HepG2 (cell line): ENCODE measurements at places on chromosomes 13 and 19. TPM values are rescaled to one million over a fixed set of nuclear protein-coding genes. Genes with fewer than 3 reads are reported as not detected.

DNA sequence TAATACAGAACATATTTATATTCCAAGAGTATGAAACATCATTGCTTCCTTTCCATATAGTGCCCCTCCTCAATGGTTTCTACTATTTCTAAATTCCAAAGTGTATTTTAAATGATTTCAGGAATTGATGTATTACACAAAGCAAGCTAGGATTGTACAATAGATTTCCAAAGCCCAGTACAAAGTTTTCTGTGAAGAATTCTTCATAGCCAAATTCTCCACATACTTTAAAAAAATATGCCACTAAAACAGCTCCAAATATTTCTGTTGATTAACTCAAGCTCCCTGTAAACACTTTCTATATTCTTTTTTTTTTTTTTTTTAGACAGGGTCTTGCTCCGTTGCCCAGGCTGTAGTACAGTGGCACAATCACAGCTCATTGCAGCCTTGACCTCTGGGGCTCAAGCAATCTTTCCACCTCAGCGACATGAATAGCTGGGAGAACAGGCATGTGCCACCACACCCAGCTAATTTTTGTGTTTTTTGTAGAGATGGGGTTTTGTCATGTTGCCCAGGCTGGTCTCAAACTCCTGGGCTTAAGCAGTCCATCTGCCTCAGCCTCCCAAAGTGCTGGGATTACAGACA, 50.6 kb downstream of the ELF1 start:
- no peak for DNase-seq

- DNase-seq: no peak
Measured at GRCh38 chr19:34237939-34238338, 16.4 kb upstream of the GARRE1 start.

HSD17B14 gene
- total RNA-seq: 0.53 and 0.58 TPM in 2 replicates

DNA sequence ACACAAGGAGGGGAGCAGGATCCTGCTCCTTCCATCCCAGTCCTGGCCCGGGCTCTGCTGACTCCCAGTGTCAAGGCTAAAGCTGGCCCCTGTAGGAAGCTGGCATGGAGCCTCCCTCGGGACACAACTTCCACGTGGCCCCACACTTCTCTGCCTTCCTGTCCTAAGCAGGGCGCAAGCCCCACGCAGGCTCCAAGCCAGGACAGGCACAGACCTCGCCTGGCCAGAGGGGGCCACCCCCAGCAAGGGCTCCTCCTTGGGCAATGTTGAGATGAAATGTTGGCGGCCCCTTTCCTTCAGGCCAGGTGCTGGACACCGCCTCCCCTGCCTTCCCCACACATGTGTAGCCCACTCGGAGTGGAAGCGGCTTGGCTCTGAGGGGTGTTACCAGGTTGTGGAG, 66.6 kb downstream of the COL4A1 start:
- no peak for DNase-seq

DNA sequence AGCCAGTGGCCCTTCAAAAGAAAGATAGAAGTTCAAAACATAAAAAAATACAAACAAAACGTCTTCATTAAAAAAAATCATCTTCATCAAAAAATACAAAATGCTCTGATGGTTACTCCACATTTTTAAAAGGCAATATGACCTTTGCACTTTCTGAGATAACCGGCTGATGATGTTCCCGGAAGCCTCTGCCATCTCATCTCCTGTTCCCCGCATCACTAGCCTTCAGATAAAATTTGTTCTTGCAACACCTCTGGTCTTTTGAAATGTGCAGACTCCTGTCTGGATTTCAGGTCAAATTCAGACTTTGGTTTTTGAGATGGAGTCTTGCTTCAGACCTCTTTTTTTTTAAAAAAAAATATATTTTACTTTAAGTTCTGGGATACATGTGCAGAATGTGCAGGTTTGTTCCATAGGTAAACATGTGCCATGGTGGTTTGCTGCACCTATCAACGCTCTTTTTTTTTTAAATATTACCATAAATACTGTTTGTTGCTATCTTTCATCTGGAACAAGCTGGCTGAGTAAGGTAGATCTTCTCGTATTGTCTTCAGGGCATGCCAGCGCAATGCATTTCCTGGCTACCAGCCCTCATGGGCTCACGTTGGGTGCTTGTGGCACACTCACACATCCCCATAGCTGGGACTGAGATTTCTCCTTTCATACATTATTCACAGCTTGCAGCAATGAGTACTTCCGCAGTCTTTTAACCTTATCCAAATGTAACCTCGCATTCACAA, 418.9 kb upstream of the ARGLU1 start:
- peak; percentile 14 for DNase-seq

- no peak for DNase-seq
Measured at GRCh38 chr13:44132710-44133109, 240.9 kb upstream of the SERP2 start.

- no peak for DNase-seq
Measured at GRCh38 chr19:7349231-7349591, 474 bp downstream of the ARHGEF18 start.

- no peak for DNase-seq
Measured at GRCh38 chr19:56577719-56578602, 10.7 kb downstream of the ZNF470 start.

GRCh38 chr13:60326273-60326672, 70.7 kb upstream of the TDRD3 start:
- DNase-seq: peak; percentile 0

- DNase-seq: no peak
Measured at GRCh38 chr13:99545979-99546378, 44.7 kb downstream of the TM9SF2 start.

- DNase-seq: no peak
Measured at GRCh38 chr19:7924651-7925170, 1.2 kb downstream of the CTXN1 start.

DLL3 gene
- 0.35 and 0.53 TPM in 2 replicates for total RNA-seq

DNA sequence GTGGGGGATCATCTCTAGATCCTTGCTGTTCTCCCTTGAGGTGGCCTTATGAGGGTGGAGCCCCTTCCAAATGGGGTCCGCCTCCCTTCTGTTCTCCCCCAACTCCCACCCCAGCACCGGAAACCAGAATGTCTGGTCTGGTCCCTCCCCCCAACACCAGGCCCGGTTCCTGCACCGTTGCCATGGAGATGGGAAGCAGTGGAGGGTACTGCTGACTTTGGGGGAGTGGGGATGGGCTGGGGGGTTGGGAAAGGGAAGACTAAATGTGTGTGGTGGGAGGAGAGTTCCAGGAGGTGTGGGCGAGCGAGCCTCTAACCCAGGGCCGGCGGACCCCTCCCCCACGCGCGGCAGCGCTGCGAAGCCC, 1.7 kb downstream of the SHANK1 start:
- DNase-seq: no peak

GRCh38 chr13:51065372-51066090, 45.5 kb downstream of the C13orf42 start:
- no peak for DNase-seq

- DNase-seq: no peak
Measured at GRCh38 chr13:111640006-111640405, 319.6 kb downstream of the TEX29 start.

GRCh38 chr13:99357131-99357596, 50.0 kb upstream of the GPR183 start:
- DNase-seq: no peak

COL4A2 gene
- 0.15 and 0.22 TPM in 2 replicates for total RNA-seq

- DNase-seq: no peak
Measured at GRCh38 chr13:99296398-99296797, 10.8 kb downstream of the GPR183 start.

SIGLEC11 gene
- total RNA-seq: not detected in 2 replicates

GRIK5 gene
- total RNA-seq: not detected in 2 replicates

- DNase-seq: no peak
Measured at GRCh38 chr19:52739576-52739975, 4.7 kb upstream of the ZNF611 start.

GRCh38 chr19:7272856-7273578, 21.2 kb downstream of the INSR start:
- no peak for DNase-seq

- no peak for DNase-seq
Measured at GRCh38 chr19:28487999-28488398, 725.0 kb downstream of the UQCRFS1 start.

- DNase-seq: no peak
Measured at GRCh38 chr13:43985422-43986072, 105.8 kb downstream of the LACC1 start.

GSK3A gene
- total RNA-seq: 14.8 and 16.9 TPM in 2 replicates

DNA sequence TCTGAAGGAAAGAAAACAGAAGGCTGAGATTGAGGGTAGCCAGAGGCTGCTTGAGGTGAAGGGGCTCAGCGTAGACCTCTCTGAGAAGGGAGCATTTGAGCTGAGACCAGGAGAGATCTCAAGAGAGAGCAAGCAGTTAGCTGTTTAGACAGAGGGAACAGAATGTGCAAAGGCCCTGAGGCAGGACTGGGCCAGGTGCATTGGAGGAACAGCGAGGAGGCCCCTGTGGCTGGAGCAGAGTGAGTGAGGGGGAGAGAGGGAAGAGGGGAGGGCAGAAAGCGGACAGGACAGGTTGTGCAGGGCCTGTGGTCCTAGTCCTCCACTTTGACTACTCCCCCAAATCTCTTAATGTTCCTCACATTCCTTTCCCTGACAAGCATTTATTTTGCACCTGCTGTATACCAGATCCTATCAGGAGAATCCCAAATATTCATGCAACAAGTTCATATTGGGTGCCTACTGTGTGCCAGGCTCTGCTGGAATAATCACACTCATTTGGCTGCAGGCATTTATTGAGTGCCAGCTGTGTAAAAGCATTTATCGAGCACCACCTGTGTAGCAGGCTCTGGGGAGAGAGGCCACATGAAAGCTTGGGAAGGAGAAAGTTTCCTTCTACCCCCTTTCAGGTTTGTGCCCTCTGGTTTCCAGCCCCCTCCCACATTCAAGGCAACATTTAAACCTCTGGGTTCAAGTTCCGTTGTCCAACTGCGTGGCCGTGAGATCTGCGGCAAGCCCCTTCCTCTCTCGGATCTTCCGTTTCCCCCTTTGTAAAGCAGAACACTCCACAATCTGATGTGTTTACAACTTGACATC, 36.5 kb downstream of the NFIC start:
- DNase-seq: no peak

FUT3 gene
- 0.20 and 0.53 TPM in 2 replicates for total RNA-seq

DNA sequence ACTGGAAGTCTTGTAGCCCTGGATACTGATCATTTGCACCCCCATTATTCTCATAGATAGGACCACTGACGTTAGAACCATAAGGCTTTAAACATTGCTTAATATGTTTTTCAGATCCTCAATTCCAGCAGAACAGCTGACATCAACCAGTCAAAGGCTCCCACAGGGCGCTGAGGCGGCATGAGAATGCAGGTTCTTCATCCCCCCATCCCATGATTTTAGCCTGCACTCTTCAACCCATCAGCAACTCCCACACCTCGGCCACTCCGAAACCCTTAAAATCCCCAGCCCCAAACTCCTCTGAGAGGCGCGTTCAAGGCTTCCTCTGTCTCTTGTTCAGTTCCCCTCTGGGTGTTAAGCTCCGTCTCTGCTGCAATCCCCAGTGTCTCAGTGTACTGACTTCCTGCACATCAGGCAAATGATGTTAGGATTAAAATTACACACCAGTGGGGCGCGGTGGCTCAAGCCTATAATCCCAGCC, 24.3 kb upstream of the LAMP1 start:
- DNase-seq: no peak

DNA sequence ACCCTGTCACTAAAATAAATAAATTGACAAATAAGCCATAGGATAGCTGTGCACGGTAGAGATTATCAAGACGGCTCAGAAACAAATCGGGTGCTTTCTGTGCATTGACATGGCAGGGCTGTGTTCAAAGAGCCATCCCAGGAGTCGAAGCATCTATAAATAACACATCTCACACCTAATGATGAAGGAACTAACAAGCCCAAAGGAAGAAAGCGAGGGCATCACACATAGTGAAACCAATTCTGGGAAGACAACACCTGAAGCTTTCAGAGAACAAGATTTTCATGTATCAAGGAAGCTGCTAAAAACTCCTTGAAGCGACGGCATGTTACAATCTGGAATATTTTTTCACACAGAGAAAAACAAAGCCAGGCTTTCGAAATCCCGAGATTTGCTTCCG, 36.1 kb downstream of the KLF2 start:
- no peak for DNase-seq

DNA sequence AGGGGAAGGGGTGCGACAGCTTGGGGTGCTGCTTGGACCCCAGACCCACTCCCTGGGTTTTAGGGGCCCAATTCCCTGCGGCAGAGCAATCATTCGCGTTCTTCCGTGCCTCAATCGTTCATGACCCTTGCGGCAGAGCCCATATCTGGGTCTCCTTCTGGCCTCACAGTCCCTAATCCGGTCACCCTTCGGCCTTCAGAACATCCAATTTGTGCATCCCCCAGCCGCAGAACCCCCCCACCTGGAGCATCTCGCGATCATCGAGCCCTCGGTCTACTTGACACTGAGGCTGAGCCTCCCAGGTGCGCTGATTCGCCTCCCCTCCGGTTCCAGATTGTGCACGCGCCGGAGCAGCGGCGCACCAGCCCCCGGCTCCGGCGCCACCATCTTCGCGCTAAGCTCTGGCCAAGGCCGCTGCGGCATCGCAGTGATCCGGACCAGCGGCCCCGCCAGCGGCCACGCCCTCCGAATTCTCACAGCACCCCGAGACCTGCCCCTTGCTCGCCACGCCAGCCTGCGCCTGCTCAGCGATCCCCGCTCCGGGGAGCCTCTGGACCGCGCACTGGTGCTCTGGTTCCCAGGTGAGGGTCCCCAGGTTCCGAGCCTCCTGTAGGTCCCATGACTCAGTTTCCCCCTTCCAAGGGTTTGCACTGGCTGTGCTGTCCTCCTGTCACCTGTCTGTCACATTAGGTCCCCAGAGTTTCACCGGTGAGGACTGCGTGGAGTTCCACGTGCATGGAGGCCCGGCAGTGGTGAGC, 501 bp downstream of the GTPBP3 start:
- no peak for DNase-seq

CACNG7 gene
- total RNA-seq: not detected in 2 replicates

DNA sequence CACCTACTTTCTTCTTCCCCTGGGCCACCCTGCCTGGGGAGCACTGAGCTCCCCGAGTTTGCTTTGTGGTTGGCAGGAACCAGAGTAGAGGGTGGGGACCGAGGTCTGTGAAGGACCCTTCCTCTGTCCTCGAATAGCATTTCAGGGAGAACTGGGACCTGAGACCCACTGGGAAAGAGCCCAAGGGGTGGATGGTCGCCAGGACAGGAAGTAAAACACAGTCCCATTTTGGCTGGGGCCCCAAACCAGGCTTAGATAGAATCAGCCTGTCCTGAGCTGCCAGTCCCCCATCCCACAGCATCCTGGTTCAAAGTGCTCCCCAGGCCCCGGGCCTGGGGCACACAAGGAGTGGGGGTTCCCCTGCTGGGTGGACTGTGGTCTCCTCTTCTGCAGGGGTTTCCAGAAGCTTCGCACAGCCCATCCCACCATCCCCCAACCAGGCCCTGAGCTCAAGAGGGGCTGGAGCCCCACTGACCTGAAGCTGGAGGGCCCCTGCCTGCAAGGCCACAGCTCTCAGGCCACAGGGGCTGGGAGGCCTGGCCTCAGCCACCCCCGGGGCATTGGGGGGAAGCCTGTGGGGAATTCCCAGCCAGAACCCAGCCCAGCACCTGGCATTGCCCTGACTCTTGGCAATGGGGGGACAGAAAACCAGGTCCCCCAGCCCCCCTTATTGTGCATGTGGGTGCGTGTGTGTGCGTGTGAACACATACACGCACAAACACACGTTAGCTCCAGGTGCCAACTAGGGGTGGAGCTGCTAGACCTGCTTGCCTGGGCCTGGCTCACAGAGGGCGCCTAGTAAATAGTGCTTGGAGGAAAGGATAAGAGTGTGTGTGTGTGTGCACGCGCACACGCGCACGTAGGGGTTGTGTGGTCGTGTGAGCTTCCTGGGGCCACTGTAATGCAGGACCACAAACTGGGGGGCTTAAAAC, 995 bp upstream of the MKNK2 start:
- DNase-seq: no peak

GRCh38 chr13:49436890-49437289, 7.0 kb downstream of the CAB39L start:
- no peak for DNase-seq

ZNF560 gene
- total RNA-seq: not detected in 2 replicates
